ENCODE measurements at places on chromosomes 7 and 10.

DNA sequence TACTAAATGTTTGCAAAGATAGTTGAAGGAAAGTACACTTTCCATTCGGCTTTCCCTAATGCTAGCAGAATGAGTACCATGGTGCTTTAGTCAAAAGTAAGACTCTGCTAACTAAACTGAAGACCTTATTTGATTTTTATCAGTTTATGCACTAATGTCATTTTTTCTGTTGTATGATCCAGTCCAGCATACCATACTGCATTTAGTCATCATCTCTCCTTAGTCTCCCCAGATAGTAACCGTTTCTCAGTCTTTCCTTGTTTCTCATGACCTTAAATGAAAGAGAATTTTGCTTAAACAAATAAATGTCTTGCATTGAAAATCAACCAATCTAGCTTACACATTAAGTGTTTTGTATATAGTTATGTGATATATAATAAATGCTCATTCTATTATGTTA is 529.5 kb upstream of the SEMA3D start:
- DNase-seq: no peak

GRCh38 chr10:61845950-61846268 is 55.6 kb upstream of the ARID5B start:
- no peak for DNase-seq

DNA sequence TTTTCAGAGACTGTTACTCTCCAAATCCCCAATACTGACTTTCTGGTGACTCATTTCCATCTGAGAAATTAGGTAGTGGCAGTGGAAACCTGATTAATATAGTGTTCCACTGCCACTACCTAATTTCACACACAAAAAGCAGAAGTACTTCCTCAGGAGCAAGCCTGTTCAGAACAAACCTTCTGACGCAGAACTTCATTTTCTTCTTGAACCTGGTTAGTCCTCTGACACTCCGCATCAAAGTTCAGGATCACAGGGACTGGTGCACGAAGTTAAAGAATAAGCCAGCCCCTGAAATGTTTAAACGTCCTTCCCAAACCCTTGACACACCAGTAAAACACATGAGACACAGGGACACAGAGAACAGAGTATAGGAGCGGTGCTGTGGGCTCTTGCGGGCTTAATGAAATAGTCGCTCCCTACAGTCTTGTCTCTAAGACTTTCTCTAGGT is 4.4 kb downstream of the WDR91 start:
- DNase-seq: no peak

- no peak for DNase-seq
Observed at GRCh38 chr10:132657748-132658147, 120.2 kb downstream of the INPP5A start.

DNA sequence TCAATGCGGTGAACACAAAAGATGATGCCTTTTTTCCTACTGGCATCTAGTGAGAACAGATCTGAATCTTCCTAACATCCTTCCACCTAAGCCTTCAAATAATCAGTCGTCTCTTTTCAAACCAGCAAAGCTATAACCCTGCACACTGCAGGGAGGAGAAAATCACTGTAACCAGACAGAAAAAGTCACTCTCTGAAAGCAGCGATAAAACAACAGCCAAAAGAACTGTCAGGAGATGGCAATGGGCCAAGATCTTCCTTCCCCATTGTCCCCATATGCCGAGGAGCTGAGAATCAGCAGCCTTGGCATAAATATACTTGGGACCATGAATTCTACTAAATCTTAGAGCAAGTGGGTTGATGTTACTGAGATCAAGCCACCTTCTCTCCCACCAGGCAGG is 13.1 kb downstream of the FZD9 start:
- no peak for DNase-seq

DNA sequence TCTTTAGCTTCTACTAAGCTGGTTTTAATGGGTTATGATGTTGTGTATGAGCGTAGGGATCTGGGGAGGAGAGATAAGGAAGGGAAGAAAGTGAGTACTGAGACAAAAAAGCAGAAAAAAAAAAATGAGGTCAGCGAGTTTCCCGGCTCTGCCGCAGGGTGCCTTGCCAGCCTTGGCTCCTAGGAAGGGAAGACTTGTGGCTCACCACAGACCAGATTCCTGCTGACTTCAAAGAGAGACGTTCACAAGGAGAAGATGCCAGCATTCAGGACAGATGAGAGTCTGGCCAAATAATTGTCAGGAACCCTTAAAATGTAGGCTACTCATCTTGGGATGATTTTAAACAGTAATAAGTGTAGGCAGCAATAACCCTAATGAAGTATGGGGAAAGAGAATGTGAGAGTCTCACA is 11.4 kb upstream of the FAS start:
- DNase-seq: peak; percentile 76

- no peak for DNase-seq
Observed at GRCh38 chr7:94042381-94042780, 38.2 kb upstream of the BET1 start.

DNA sequence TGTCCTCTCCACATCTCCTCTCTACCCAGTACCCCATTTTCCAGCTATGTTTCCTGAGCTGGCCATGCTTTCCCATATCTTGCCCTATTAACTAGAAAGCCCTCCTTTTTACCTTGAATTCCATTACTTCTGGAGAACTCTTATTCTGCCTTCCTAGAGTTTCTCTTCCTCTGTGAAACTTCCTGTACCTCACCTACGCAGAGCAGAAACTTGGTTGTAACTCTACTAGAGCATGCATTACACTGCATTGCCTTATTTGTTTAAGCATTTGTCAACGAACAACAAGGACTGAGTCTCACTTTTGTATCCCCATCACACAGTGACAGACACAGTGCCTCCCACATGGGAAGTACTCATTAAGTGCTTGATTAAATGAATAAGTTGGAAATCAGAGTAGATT is 36.4 kb downstream of the VCL start:
- DNase-seq: no peak

DNA sequence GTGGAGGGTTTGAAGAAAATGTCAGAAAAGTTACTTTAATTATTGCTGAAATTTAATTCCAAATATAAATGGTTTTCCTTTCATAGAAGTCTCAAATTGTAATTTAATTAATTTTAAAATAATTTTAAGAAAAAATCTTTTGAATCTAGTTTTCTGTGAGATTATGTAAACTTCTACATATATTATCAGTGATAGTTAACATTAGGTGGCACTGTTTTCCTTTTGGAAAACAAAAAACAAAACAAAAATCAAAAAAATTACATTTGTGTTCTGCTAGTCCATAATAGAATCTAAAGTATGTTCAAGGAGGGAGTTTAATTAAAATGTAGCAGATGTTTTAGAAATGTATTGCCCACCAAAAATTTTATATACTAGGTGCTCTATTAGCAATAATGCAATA is 1456.7 kb downstream of the REEP3 start:
- DNase-seq: no peak

Measured in SJSA1 (cell line).